ENCODE measurements at places on chromosomes 1 and 21. TPM values are rescaled to one million over a fixed set of nuclear protein-coding genes. Genes with fewer than 3 reads are reported as not detected.

GRCh38 chr1:8162168-8162567 lies 136.1 kb upstream of the ERRFI1 start:
- no peaks in the 10 kb centered on the region for H3K4me1 ChIP-seq
- no peak for DNase-seq
- no peaks in the 10 kb centered on the region for H3K36me3 ChIP-seq

DNA sequence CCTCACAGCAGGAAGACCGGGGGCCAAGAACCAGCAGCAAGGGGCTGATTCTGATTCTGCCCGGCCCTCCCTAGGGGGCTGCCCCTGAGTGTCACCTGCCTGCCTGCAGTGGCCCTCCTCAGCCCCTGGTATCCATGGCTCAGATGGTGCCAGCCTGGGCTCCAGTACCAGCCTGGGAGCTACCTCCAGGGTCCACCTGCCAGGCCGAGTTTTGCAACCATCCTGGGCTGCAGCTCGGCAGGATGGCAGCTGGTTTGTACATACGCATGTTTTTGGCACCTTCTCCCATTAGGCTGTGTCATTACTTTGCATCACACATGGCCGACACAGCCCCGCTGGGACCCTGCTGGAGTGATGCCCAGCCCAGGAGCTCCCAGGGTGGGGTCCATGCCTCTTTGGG lies 93.3 kb upstream of the WNT4 start:
- DNase-seq = no peak
- H3K36me3 ChIP-seq = no peaks in the 10 kb centered on the region
- no peaks in the 10 kb centered on the region for H3K27me3 ChIP-seq
- no peak overlapping the region for H3K27ac ChIP-seq
- H3K4me1 ChIP-seq = peaks cover 40% of the 10 kb centered on the region
- H3K4me3 ChIP-seq = no peak overlapping the region

DNA sequence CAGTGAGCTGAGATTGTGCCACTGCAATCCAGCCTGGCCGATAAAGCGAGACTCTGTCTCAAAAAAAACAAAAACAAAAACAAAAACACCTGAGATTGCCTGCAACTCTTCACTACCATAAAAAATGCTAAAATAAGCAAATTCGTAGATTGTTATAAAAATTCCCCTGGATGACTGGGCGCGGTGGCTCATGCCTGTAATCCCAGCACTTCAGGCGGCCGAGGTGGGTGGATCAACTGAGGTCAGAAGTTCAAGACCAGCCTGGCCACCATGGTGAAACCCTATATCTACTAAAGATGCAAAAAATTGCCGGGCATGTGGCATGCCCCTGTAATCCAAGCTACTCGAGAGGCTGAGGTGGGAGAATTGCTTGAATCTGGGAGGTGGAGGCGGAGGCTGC lies 10.7 kb downstream of the MED18 start:
- no peaks in the 10 kb centered on the region for H3K27me3 ChIP-seq
- DNase-seq = no peak
- no peak overlapping the region for H3K27ac ChIP-seq
- H3K36me3 ChIP-seq = peaks cover 10% of the 10 kb centered on the region

- H3K27ac ChIP-seq = no peak overlapping the region
- no peak for DNase-seq
- H3K4me1 ChIP-seq = peaks cover 44% of the 10 kb centered on the region
These were observed 259.1 kb downstream of the NFIA start for GRCh38 chr1:61341426-61341825.

DNA sequence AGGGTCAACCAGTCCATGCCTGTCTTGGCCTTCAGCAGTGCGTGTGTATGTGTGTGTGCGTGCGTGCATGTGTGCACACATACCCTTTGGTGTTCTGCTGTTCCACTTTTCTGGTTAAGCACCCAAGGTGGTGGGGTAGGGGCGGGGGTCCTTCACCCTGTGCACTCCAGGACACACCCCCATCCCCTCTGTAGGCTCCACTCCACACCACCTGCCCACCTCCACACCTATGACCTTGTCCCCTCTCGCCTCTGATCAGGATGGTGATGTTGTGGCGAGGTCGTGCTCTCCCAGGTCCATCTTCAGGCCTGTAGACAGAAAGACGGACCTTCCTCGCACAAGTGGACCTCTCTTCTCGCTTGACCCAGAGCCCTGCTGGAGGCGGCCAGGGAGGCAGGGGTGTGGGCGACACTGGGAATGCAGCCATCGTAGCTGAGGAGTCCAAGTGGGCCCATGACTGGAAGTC lies 44.6 kb downstream of the WDR4 start:
- peak; percentile 86 for DNase-seq
- H3K27ac ChIP-seq = no peak overlapping the region
- no peak overlapping the region for H3K4me3 ChIP-seq
- H3K36me3 ChIP-seq = no peaks in the 10 kb centered on the region
- no peaks in the 10 kb centered on the region for H3K4me1 ChIP-seq
- no peaks in the 10 kb centered on the region for H3K27me3 ChIP-seq

DNA sequence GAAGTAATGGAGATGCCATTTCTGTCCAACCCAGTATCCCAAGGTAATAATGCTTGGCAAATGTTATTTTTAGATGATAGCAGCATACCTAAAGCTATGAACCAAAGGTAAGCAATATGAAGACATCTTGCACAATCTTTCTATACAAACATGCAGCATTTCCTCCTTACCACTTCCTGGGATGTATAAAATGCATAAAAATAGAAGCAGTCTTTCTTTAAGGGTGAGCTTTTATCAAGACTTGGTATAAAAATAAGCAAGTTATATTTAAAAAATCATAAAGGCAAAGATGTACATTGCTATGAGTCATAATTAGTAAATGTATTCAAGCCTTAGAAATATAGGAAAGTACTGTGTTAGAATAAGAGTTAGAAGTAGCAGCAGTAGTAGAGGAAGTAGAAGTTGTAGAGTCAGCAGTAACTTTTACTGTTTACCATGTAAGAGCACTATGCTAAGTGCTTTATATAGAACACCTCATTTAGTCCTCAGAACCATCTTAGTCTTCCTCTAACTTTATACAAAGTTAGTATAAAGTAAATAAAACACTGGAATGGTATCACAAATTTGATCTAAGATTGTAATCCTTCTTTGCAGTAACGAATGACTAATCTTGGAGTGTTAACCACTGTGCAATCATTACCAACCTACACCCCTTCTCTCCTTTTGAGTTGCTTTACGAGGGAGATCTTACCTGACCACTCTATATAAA lies 371.3 kb downstream of the VAV3 start:
- H3K27me3 ChIP-seq = no peaks in the 10 kb centered on the region
- H3K27ac ChIP-seq = no peak overlapping the region
- H3K4me3 ChIP-seq = no peak overlapping the region
- no peak for DNase-seq
- H3K36me3 ChIP-seq = no peaks in the 10 kb centered on the region

DNA sequence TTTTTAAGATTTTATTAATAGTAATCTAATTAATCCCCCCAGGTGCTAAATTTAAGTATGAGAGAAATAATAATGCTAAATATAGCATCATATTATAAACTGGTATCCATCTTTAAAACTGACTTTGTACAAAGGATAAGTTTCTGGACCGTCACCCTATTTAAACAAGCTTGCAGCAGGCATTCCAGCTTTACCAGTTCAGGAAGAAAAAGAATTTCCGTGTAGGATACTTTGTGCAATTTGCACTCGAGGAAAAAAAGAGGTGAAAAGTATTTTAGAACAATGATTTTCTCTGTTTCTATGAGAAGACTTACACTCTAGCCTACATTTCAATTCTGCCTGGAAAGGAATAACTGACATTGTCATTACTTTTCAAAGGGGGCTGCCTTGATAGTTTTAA lies 27.6 kb downstream of the HMCN1 start:
- no peak overlapping the region for H3K27ac ChIP-seq
- H3K36me3 ChIP-seq = no peaks in the 10 kb centered on the region
- no peak for DNase-seq
- H3K4me3 ChIP-seq = no peak overlapping the region

GRCh38 chr1:245599371-245600174 lies 444.8 kb downstream of the KIF26B start:
- no peak for DNase-seq
- H3K4me1 ChIP-seq = peaks cover 5% of the 10 kb centered on the region

- H3K36me3 ChIP-seq = no peaks in the 10 kb centered on the region
- peaks cover 15% of the 10 kb centered on the region for H3K4me1 ChIP-seq
- no peak overlapping the region for H3K27ac ChIP-seq
These were observed 18.3 kb upstream of the PLEKHA6 start for GRCh38 chr1:204377800-204378668.

GRCh38 chr1:90616395-90616794 lies 100.7 kb downstream of the BARHL2 start:
- H3K4me3 ChIP-seq = no peak overlapping the region
- DNase-seq = no peak
- H3K4me1 ChIP-seq = no peaks in the 10 kb centered on the region
- H3K27ac ChIP-seq = no peak overlapping the region

DNA sequence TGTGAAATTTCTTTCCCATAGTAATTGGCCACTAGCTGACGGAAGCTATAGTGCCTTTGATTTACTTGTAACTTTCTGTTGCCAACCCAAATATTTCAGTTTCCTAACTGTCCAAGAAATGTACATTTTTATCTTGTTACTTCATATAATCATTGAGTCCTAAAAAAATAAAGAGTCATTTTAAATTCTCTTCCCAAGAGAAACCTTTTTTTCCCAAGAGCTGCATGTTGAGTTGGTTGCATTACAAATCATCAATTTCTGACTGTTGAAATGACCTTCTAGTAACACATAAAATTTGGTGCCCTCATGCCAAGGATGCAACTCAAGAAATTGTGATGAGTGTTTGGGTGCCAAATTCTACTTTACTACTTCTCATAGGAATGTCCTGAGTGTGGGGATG lies 61.0 kb downstream of the HMCN1 start:
- H3K36me3 ChIP-seq = no peaks in the 10 kb centered on the region
- no peaks in the 10 kb centered on the region for H3K27me3 ChIP-seq
- no peak overlapping the region for H3K27ac ChIP-seq

GRCh38 chr1:228807904-228808605 lies 72.8 kb downstream of the RHOU start:
- no peak overlapping the region for H3K27ac ChIP-seq
- no peaks in the 10 kb centered on the region for H3K36me3 ChIP-seq
- H3K4me3 ChIP-seq = no peak overlapping the region

DNA sequence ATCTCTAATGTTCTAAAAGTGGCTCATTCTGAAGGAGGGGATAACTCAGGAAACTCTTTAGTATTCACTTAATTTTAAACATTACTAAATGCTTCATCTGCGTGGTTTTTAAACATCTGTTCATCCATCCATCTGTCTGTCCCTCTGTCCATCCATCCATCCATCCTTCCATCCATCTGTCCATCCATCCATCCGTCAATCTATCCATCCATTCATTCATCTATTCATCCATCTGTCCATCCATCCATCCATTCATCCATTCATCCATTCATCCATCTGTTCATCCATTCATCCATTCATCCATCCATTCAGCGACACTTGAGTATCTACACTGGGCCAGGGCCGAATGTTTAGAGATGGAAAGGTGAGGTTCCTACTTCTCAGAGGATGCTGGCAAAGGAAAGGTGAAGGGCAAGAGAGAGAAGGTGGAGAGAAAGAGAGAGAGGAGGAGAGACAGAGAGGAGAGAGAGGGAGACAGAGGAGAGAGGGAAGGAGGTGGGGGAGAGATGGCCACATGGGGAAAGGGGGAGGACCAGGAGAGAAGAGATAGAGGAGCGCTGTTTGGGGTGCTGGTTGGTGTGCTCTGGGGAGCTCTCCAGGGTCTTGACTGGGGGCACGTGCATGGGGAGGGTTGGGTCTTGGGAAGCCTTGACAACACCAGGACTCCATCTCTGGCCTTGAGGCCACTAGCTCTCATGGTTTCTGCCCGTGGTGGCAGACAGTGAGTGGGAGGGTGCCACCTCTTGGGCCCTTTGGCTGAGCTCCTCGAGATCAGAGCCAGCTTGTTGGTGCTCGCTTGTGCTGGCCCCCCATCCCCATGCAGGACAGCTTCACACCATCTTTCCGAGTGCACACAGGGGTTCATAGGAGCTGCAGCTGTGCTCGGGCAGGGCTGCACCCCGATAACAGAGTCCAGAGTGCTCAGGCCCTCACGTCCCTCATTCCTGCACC lies 45.6 kb downstream of the ABCG1 start:
- DNase-seq = no peak
- H3K27me3 ChIP-seq = no peaks in the 10 kb centered on the region
- H3K4me1 ChIP-seq = peaks cover 12% of the 10 kb centered on the region
- no peaks in the 10 kb centered on the region for H3K36me3 ChIP-seq
- no peak overlapping the region for H3K27ac ChIP-seq
- no peak overlapping the region for H3K4me3 ChIP-seq

- H3K36me3 ChIP-seq = no peaks in the 10 kb centered on the region
- no peak for DNase-seq
- H3K27me3 ChIP-seq = no peaks in the 10 kb centered on the region
- no peaks in the 10 kb centered on the region for H3K4me1 ChIP-seq
- H3K4me3 ChIP-seq = no peak overlapping the region
- no peak overlapping the region for H3K27ac ChIP-seq
These were observed 43.0 kb upstream of the TENT5C start for GRCh38 chr1:117562581-117563491.

DNA sequence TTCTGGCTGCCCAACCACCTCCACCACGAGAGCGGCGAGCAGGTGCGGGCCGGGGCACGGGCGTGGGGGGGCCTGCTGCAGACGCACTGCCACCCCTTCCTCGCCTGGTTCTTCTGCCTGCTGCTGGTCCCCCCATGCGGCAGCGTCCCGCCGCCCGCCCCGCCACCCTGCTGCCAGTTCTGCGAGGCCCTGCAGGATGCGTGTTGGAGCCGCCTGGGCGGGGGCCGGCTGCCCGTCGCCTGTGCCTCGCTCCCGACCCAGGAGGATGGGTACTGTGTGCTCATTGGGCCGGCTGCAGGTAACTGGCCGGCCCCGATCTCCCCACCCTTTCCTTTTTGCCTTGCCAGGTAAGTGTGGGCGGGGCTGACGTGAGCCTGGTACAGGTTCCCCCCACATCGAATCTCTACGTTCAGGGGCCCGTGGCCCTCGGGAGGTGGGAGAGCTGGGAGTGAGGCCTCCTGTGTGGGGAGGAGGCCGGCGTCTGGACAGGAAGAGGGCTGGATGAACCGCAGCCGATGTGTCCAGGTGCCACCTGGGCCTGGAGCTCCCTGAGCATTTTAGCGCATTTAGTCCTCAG lies 51.7 kb downstream of the COL18A1 start:
- H3K4me3 ChIP-seq = no peak overlapping the region
- peaks cover 46% of the 10 kb centered on the region for H3K4me1 ChIP-seq
- no peak for DNase-seq
- H3K36me3 ChIP-seq = no peaks in the 10 kb centered on the region

Gene PLPP3
- 236 TPM for total RNA-seq

Gene ST6GALNAC3
- total RNA-seq = 21.1 TPM

Gene LCE6A
- total RNA-seq = not detected

Gene OR14K1
- total RNA-seq = 1.5 TPM

Gene SRRM1
- total RNA-seq = 93.1 TPM

Gene GBP3
- 6.9 TPM for total RNA-seq

Measured in vagina (tissue), 2 donors.